ENCODE measurements at places on chromosomes 12 and 14.

DNA sequence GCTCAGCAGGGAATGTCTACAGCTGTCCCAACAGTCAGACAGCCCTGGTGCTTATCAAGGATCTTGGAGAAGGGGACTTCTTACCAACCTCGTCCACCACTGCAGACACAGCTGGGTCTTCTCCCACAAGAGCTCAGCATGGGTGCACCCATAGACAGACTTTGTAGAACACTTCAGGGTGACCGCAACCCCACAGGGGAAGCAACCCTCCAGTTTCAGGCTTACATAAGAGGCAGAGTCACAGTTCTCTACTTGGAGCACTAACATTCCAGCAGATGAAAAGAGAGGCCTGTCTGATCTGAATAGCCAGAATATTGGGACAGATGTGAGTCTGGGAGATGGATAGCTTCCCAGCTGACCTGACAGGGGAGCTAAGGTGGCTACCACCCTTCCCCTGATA, 3.5 kb upstream of the CLEC1A start:
- DNase-seq, result no peak

GRCh38 chr14:99545586-99545985, 58.4 kb downstream of the CCDC85C start:
- no peak for DNase-seq

GRCh38 chr12:26658991-26659390, 174.0 kb downstream of the ITPR2 start:
- DNase-seq, result no peak

DNA sequence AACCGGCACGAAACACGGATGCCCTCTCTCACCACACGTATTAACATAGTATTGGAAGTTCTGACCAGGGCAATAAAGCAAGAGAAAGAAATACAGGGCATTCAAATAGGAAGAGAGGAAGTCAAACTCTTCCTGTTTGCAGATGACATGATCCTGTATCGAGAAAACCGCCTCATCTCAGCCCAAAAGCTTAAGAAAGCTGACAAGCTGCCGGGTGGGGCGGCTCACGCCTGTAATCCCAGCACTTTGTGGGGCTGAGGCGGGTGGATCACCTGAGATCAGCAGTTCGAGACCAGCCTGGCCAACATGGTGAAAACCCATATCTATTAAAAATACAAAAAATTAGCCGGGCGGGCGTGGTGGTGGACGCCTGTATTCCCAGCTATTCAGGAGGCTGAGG, 17.7 kb downstream of the OR6S1 start:
- DNase-seq, result no peak

DNA sequence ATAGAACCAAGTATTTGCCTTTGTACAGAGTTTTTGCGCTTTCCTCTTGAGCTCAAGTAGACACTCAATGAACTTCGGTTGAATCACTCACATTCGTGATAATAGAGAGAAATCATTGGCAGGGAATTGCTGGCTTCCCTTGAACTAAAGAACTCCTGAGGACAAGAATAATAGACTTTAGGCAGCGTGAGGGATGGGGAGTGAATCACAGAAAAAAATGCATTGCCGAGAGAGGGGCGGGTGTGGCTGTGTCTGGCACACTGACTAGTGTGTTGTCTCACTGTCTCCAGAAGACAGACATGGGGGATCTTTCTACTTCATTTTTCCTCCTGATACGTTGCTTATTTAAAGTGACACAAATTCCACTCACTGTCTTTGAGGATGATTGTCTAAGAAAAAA, 805.2 kb downstream of the BCL11B start:
- no peak for DNase-seq

GRCh38 chr14:89648510-89648909, 231.5 kb upstream of the FOXN3 start:
- no peak for DNase-seq

GRCh38 chr12:117231750-117232149, 41.5 kb upstream of the FBXO21 start:
- DNase-seq, result no peak

DNA sequence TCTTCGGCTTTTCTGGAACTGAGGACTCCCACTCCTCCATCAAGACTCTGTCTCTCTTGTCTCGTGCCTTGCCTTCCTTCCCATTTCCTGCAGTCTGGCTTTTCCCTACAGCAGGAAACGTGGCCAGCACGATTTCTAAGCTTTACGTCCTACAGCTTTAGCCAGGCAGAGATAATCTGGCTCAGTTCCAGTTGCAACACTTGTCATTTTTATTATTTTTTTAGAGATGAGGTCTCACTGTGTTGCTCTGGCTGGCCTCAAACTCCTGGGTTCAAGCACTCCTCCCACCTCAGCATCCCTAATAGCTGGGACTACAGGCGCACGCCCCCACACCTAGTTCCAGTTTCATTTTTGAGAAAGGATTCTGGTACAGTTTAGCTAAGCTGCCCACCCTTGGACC, 19.9 kb downstream of the CALM1 start:
- DNase-seq, result no peak

Measured in right renal pelvis (tissue), 4 donors.